CD4-positive, alpha-beta T cell treated with Interleukin-17A for 1 hour (primary cell): ENCODE measurements at places on chromosomes 3 and 15.

- no peak for DNase-seq
These were observed 114.0 kb upstream of the PLCL2 start for GRCh38 chr3:16770792-16771191.

DNA sequence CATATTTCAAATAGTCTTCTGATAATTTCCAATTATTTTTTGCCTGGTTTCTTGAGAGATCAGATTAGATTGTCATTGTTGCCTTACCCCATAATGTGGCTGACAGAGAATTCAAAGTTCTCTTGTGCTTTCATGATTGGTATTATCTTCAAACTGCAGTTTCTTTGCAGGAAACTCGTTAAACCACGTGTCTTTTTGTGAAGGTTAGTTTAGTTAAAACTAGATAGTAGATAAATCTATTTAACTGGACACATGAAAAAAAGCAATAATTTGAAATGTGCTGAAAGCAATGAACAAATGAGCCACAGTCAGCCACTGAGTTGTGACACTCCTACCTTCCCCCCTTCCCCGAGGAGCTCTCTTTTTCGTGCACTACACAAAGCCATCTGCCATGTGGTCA is 327.5 kb upstream of the UMPS start:
- DNase-seq = no peak

- peak; percentile 43 for DNase-seq
These were observed 461 bp downstream of the PCYT1A start for GRCh38 chr3:196287090-196287439.

- no peak for DNase-seq
These were observed 302.9 kb downstream of the SATB1 start for GRCh38 chr3:18122264-18122663.

GRCh38 chr15:78855746-78856145 is 16.9 kb upstream of the MORF4L1 start:
- DNase-seq = no peak

GRCh38 chr3:135057996-135058395 is 262.9 kb downstream of the EPHB1 start:
- no peak for DNase-seq

DNA sequence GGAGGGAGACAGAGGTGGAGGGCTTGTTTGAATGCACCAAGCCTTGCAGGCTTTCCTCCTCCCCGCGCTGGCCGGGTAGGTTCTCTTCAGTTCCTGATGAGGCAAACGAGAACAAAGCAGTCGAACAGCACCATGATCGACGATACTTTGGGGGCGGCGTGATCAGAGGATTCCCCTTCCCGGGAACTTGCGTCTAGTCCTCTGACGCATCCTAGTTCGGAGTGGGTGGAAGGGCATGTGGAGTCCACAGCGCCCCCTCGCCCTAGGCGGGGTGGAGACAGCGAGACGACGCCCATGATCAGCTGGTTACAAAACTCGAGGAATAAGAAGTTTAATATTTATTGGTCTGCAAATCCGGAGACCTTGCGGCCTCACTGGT is 452 bp upstream of the SV2B start:
- peak; percentile 14 for DNase-seq

GRCh38 chr3:108602249-108602934 is 12.9 kb downstream of the DZIP3 start:
- DNase-seq = peak; percentile 74

GRCh38 chr3:147945968-147946519 is 536.9 kb downstream of the ZIC1 start:
- no peak for DNase-seq

- DNase-seq = no peak
These were observed 2.7 kb downstream of the PDCD7 start for GRCh38 chr15:65130941-65131340.

- no peak for DNase-seq
These were observed 415.5 kb upstream of the ARPP21 start for GRCh38 chr3:35223632-35224394.

GRCh38 chr3:13177236-13177635 is 104.0 kb upstream of the IQSEC1 start:
- DNase-seq = no peak

DNA sequence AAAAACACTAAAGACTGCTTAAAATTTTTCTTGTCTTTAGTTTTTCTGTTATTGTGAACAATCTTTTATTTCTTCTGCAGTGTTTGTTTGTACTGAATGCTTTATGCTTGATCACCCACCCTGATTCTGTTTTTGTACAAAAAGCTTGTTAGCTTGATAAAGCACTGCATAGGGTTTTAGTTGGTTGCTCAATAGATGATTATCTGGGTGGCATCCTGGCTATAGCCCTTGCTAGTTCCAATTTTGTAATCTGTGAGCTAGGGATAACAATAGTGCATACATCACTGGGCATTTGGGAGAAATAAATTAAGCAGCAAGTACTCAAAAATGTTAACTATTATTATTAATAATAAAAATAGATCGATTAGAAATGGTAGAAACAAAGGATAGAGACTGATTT is 102.3 kb downstream of the ZPLD1 start:
- DNase-seq = no peak

DNA sequence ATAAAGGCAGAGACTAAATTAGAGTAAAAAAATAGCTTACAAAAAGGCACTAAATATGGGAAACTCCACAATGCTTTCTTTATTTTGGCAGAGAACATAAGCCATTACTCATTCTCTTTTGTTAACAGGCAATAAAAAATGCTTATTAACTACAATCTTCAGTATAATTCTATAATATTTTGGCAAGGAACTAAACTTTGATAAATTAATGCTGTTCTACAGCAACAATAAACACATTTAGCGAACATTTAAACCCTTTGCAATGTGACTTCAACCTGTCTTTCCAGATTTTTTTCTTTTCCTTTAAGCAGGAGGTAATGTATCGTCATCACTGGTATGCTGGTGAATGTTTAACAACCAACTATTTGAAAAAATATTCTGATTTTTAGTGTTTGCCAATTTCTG is 42.2 kb upstream of the POU1F1 start:
- DNase-seq = no peak

GRCh38 chr15:32974691-32975090 is 219.8 kb downstream of the FMN1 start:
- DNase-seq = no peak

DNA sequence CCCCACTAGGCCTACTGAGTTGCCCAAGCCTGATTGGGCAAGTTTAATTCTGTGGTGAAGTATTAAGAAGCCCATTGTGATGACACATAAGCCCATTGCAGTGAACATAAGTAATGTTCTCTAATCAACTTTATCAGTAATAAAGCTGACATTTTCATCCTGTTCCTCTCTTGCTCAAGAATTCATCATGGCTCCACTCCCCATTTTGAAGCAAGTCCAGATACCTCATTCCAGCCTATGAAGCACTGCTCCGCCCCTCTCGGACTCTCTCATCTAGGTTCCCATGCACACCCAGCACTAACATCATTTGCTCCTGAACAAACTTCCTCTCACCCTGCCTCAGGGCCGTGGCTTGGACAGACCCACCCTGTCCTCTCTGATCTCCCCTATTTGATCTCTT is 10.5 kb downstream of the SHF start:
- no peak for DNase-seq

- no peak for DNase-seq
These were observed 268.0 kb downstream of the OPA1 start for GRCh38 chr3:193861012-193861411.

- no peak for DNase-seq
These were observed 108.6 kb upstream of the FEZF2 start for GRCh38 chr3:62481962-62482361.

- peak; percentile 86 for DNase-seq
These were observed 63.7 kb downstream of the SLC30A4 start for GRCh38 chr15:45458746-45459403.

DNA sequence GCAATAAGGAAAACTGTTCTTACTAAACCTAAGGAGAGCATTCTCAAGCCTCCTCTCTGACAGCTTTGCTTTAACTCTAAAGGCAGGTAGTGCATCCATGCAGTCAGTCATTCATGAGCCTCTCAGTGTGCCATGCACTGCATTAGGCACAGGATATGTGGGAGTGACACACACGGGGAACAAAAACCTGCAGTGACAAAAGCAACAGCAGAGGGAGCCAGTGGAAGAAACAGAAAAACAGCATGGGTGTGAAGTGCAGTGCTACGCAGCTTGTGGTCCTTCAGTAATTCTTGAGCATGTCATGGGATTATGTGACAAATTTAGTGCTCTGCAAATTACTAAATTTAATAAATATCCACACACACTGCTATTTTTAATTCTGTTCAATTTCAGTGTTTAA is 230.7 kb downstream of the BBX start:
- peak; percentile 21 for DNase-seq

DNA sequence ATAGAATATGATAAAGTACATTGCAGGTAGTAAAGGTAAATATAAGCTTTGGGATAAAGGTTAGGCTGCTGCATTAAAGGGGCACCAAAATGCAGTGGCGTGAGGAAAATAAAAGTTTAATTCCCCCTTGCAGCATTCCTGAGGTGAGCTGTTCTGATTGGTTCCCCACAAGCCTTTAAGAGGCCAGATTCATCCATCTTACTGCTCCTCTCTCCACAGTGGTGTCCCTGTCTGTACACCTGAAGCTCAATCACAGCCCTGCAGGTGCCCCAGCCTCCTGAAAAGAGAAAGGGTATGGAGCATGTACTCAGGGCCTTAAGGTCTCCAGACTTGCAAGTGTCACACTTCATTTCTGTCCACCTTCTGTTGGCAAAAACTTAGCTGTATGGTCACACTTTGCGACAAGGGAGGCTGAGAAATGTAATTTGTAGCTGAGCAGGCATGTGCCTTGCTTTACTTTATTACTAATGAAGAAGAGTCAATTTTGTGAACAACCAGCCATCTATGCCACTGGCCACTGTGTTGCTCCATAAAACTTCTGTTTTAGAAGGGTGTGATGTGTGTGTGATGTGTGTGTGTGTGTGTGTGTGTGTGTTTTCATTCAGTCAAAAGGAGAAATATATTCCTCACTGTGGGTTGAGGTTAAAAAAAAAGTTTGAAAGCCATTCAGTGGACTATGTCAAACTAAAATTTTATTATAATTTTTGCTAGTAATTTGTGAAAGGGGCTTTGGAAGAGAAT is 12.8 kb downstream of the LACTB start:
- no peak for DNase-seq

DNA sequence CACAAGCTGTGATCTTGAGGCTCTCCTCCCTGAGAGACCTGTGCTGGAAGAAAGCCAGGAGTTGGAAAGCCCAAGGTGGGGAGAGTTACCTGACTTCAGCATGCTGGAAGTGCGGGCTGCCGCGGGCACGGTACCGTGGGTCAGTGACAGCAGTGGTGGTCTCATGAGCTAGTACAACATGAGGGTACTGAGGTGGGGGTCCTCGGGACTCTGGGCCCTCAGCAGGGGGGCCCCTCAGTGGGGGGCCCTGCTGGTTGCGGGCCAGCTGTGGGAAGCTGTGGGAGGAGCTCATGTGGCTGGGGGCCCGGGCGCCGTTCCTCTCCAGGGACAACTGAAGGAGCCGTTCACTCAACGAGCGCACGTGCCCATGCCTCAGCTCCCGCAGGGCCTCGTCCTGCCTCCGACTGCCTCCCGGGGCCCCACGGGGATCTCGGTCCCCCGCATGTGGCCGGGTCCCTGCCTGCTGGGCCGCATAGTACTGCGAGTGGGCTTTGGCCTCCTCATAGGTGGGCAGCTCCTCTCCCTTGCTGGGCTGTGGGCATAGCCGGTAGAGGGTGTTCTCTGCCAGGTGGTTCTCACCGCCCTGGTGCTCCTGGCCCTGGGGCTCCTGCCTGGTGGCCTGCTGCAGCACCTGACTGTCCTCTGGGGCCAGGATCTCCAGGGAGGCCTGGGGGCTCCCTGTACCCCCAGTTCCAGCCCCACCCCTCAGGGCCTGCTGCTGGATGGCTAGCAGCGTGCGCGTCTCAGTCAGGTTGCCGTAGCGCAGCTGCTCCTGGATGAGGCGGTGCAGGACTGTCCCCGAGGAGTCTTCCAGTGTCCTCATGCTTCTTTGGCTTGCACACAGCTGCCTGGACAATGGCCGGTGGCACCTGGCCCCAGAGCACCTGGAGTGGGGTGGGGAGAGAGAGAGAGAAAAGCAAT is 3.4 kb downstream of the AMOTL2 start:
- DNase-seq = no peak

GRCh38 chr3:34569437-34569836 is 771.0 kb downstream of the PDCD6IP start:
- no peak for DNase-seq

GRCh38 chr15:78571382-78571781 is 6.1 kb downstream of the CHRNA5 start:
- no peak for DNase-seq

- no peak for DNase-seq
These were observed 148.4 kb upstream of the TLE3 start for GRCh38 chr15:70245932-70246622.

DNA sequence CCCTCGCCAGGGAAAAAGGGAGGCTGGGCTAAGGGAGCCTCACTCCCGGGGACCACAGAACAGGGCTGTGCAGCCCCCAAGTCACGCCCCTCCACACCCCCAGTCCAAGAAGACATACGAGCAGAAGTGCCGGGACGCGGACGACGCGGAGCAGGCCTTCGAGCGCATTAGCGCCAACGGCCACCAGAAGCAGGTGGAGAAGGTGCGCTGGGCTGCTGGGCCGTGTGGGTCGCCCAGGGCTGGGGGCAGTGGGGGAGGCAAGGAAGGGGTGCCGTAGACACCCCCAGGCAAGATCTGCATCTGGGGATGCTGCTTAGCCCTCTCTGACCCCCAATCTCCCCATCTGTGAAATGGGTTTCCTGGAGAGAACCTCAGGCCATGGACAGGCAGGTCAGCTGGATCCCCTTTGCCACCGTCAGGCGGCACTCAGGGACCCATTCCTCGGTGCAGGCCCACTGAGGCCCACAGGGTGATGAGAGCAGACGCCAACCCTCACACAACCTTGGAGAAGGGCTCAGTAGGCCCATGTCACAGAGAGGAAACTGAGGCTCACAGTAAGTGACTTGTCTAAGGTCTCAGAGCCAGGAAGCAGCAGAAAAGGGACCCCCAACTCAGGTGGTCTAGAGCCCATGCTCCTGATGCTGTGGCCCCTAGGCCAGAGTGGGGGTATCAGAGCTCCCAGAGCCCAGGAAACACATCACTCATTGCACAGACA is 33.7 kb downstream of the PSTPIP1 start:
- no peak for DNase-seq

- DNase-seq = no peak
These were observed 14.1 kb downstream of the MYL3 start for GRCh38 chr3:46849045-46849631.

- no peak for DNase-seq
These were observed 46.4 kb downstream of the TNFAIP8L3 start for GRCh38 chr15:51048308-51048707.

- DNase-seq = no peak
These were observed 93.7 kb upstream of the GK5 start for GRCh38 chr3:142319094-142319493.
